ENCODE measurements at places on chromosomes 7 and 10.

GRCh38 chr7:21128062-21128817 lies 299.6 kb upstream of the SP4 start:
- DNase-seq = peak; percentile 41

DNA sequence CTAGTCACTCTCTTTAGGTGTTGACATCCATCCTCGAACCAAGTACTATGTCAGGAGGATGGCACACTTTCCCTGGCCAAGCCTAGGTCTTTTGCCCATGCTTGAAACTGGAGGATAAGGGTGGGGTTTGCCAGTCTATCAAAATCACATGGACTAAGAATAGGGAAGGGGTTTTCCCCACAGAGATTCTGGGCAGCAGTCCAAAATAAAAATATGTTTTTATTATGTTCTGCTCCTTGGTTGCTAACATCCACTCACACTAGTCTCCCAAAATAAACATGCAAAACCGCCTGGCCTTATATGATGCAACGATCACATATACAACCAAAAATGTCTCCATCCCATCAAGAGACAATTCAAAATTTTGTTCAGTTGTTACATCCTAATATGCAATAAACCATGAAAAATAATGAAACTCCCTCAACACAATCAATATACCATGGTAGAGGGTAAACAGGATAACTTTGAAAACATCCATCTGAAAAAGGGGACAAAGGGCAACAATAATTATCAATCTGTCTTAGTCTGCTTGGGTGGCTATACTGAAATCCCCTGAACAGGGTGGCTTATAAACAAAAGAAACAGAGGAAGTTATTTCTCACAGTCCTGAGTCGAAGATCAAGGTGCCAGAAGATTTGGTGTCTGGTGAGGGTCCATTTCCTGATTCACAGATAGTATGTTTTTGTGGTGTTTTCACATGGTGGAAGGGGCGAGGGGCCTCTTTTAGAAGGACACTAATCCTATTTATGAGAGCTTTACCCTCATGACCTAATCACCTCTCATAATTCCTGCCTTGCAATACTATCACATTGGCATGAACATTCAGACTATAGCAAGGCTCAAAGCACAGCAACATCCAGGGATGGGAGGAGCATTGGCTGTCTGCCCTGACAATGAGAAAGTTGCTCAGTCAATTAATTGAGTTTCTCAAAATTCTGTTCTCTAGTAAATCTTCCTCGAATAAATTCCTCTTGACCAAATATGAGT lies 159.3 kb downstream of the ETV1 start:
- DNase-seq = peak; percentile 73

DNA sequence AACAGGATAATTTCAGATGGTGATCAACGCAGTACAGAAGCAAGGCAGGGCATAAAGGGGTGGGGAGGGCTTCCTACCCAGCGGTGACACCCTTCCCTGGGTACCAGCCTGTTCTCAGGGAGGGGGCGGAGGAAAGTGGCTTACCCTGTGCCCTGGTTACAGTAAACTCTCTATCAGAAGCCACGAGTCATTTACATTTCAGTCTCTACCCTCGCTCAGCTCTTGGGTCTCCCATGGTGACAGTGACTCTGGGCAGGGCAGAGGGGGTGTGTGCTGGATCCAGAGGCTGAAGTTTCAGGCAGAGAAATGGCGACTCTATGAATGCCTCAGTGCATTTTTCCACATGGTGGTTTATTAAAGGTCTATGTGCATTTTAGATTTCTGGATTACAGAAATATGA lies 107.0 kb downstream of the ADARB2 start:
- no peak for DNase-seq

DNA sequence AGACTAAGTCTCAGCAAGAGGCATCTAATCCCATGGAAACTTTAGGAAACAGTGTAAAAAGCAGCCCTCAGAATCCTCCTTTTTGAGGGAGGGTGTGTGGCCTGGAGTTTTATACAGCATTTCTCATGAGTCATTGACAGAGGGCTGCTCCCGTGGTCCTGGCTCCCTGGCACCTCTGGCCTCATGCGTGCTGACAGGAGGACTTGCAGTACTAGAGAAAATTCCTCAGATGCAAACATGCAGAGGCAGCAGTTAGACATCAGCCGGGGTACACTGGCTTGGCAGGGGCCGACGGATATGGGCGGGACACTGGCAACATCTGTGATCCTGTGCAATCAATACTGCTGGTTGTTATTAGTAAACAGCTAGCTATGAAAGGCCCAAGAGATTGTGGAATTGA lies 925.1 kb upstream of the CELF2 start:
- DNase-seq = no peak

DNA sequence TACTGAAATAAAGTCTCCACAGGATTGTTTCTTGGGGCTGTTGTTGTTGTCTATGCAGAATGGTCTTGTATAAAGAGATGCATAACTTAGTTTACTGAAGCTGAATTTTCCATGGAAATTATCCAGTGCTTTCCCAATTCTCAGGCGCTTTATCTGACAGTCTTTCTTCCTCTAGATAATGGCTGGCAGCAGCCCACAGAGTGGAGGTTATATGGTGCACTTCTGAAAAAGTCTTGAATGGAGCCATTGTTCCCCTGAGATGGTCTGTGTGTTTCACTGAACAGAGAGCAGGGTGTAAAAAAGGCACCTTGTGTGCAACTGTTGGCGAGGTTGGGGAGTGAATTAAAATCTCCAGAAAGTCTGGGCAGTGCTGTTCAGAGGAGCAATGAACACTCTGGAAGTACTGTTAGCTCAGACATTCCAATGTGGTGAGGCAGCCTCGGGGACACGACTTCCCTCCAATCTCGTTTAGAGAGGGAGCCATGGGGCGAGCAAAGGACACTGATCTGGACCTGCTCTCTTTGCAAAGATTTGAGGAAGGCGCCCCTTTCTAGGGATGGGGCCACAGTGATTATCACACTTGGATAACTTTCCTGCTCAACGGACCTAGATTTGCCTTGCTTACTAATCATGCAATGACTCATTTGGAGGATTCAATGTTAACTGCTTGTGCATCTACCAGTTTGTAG lies 2.0 kb upstream of the PLCE1 start:
- DNase-seq = peak; percentile 53
